Erythroblast (primary cell): ENCODE measurements at places on chromosomes 7 and 10.

- no peak for DNase-seq
Observed at GRCh38 chr7:5692845-5693278, 88.6 kb downstream of the RNF216 start.

GRCh38 chr10:80405626-80406025 is 2.7 kb upstream of the PRXL2A start:
- no peak for DNase-seq

- no peak for DNase-seq
Observed at GRCh38 chr7:84722086-84722485, 464.8 kb downstream of the SEMA3D start.

DNA sequence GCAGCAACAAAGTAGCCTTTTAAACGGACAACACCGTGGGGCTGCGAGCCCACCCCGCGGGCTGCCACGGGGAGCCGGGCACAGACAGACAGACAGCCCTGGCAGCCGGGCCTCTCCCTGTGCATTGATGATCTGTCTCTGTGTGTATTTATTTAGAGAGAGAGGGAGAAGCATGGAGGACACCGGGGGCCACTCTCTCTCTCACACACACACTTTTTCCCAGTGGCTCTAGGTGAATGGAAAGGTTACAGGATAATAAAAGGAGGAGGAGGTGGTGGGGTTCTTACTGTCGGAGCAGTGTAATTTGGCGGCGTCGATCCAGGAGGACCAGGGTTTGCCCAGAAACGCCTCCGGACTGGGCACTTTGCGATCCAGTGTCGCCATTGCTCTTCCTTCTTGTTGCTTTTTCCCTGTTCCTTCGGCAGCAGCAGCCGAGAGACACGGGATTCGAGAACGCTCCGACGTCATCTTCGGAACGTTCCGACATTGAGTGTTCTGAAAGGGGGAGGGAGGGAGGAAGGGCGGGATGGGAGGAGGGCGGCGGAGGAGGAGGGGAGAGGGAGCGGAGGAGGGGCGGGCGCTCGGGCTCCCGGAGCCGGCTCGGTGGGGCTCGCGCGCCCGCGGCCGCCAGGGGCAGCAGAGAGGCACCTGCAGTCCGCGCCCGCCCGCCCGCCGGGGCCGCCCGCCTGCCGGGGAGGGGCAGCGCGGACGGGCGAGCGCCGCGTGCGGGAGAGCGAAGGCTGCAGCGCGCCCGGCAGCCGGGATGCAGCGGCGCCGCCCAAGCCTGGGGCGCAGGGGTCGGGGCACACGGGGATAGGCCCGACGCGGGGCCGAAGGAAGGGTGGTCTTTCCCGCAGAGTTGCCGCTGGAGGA is at the start of gene ATXN7L1:
Gene ATXN7L1 (minus strand): TSS at position 509 of the 873 bp plus-strand sequence. CDS start 41 bp downstream, at position 468.
- peak; percentile 93 for DNase-seq

- peak; percentile 64 for DNase-seq
Observed at GRCh38 chr10:119516381-119517234, 25.9 kb downstream of the RGS10 start.

DNA sequence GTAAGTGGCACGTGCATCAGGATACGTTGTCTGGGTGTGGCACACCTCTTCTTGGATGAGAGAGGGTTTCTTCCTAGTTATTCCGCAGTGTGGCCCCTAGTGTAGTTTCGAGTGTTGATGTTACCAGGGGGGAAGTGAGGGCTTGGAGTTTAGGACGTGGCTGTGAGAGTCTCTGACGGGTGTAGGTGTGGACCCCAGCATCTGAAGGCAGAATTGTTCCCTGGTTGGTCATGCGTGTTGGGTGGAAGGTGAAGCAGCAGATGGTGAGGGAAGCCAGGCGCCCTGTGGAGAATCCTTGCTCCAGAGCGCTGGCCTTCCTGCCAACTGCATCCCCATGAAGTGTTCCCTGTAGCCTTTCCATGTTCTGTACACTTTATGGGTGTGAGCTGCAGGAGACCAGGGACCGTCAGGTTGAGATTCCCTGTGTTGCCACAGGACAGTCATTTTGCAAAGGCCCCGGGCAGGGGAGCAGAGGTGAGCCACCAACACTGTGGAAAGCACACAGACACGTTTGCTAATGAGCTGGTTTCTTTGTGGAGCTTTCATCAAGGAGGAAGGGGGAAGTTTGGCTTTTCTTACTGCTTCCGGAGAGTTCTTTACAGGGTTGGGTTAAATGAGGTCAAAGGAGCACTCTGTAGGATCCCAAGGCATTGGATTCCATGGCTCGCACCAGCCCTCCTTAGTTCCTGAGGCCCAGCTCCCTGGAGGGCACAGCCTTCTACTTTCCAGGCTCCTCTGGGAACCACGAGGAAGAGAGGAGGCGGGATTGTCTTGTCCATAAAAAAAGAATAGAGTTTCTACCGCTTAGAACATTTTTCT is 32.0 kb downstream of the TSPAN14 start:
- no peak for DNase-seq

GRCh38 chr10:132714096-132714985 is 71.6 kb downstream of the NKX6-2 start:
- DNase-seq, result no peak

- DNase-seq, result no peak
Observed at GRCh38 chr7:155584261-155584660, 37.9 kb upstream of the CNPY1 start.

- no peak for DNase-seq
Observed at GRCh38 chr10:130902471-130902870, 409.1 kb downstream of the TCERG1L start.

DNA sequence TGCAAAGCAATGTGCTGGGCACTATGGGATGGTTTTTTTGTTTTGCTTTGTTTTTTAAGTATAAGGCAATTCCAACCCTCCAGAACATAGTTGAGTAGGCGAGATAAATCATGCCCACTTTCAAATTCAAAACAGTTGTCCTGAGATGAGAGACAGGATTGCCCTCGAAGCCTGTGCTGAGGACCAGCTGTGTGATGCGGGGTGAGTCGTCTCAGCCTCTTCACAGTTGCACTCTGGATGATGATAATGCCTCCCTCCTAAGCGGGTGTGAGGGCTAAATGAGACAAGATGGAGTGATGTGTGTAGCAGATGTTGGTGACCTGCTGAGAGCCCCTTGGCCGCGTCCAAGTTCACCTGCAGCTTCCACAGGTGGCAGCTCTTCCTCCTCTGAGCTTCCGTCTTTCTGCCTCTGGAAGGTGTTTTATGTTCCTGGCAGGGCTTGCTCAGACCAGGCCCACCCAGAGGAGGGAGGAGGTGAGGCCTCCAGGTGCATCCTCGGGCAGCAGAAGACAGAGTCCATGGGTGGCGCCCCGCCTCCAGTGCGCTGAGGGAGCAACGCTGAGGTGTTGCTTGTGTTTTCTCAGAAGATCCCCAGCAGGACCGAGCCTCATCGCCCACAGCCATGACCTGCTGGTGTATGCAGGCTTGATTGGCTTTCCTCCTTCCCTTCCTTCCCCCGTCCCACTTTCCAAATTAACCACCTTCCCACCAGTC is 30.6 kb downstream of the ECHDC3 start:
- DNase-seq, result no peak

GRCh38 chr10:30434273-30435072 is 489 bp downstream of the MAP3K8 start:
- peak; percentile 78 for DNase-seq

GRCh38 chr10:11282661-11283060 is 265.0 kb downstream of the CELF2 start:
- no peak for DNase-seq

DNA sequence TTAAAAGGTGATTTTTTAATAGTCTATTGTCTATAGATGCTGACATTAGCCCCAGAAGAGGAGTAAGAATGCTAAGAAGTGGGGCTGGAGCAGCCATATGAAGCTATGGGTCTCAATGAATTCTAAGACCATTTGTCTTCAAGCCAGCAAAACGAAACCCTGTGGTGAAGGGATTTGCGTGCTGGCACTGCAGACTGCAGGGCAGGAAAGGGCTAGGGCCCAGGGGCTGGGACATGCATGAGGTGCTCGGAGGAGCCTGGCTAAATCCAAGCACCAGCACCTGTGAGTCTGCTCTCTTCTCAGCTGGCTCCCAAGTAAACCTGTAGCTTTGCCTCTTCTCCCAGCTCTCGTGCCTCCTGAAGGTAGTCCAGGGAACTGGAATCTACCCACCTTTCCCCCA is 1.3 kb upstream of the NDST2 start:
- DNase-seq, result no peak

GRCh38 chr10:27542812-27543211 is 38.7 kb downstream of the RAB18 start:
- no peak for DNase-seq

DNA sequence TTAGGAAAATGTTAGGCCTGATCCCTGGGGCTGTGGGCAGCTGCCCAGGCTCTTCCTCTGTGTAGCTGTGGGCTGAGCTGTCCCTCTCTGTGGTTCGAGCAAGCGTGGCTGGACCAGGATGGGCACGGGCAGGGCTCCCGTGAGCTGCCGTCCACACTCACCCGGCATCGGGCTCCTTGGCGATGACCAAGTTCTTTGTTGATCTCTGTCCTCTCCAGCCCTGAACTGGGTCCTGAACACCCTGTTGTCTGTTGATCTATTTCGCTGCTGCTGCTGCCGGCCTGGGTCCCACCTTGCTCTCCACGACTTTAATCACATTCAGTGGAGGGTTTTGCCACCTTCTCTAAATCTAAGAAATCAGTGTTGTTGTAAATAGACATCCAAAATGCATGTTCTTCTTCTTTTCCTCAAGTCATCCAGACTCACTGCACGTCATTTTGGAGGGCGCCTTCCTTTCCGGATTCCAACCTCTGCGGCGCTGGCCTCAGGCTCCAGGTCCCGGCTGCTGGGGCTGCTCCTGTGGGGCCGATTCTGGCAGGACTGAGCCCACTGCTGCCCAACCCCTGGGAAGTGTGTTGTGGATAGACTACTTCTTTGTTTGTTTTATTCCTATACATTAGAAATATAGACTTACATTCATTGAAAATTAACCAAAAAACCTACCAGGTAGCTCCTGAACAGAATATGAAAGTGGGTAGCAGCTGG is 100.6 kb downstream of the DYNC2I1 start:
- DNase-seq, result no peak

DNA sequence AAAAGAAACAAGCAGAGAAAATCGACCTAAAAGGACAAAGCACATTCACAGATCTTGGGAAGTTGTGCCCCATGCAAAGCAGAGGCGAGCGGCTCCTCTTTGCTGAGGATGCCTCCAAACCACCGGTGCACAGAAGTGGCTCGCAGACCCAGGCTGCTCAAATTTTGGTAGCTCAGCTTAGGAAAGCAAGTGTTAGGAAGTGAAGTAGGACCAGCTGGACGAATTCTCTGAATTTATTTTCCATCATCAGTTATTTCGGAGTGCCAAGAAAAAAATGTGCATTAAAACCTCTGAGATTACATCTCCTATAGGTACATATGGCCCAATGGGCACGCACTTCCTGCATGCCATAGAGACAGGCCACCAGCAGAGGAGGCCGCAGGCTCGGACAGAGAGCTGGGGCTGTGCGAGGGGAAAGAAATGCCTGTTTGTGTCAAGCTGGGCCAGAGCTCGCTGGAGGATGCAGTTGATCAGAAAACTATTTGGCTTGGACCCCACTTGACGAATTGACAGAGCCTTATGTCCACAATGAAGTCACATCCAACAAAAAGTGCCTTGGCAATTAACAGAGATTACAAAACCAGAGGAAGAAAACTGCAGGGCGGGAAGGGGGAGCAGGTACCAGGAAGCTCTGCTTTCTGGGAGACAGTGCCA is 122.3 kb upstream of the LYZL2 start:
- DNase-seq, result peak; percentile 58

DNA sequence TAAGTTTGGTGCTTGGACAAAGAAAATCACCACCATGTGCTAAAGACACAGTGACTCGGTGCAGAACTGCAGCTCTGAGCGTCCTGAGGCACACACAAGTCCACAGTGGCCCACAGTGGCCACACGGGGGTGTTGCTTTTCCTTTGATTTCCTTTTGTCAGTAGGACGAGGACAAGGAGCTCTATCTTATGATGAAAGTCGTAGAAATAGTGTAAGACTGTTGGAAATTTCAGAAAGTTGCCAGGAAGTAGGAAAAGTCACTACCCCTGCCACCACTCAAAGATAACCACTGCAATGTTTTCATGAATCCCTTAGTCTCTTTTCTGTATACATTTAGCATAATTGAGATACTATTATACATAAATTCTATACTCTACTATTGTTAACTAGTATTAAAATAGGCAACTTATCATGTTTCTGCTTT is 146.0 kb downstream of the TNS3 start:
- DNase-seq, result peak; percentile 64

DNA sequence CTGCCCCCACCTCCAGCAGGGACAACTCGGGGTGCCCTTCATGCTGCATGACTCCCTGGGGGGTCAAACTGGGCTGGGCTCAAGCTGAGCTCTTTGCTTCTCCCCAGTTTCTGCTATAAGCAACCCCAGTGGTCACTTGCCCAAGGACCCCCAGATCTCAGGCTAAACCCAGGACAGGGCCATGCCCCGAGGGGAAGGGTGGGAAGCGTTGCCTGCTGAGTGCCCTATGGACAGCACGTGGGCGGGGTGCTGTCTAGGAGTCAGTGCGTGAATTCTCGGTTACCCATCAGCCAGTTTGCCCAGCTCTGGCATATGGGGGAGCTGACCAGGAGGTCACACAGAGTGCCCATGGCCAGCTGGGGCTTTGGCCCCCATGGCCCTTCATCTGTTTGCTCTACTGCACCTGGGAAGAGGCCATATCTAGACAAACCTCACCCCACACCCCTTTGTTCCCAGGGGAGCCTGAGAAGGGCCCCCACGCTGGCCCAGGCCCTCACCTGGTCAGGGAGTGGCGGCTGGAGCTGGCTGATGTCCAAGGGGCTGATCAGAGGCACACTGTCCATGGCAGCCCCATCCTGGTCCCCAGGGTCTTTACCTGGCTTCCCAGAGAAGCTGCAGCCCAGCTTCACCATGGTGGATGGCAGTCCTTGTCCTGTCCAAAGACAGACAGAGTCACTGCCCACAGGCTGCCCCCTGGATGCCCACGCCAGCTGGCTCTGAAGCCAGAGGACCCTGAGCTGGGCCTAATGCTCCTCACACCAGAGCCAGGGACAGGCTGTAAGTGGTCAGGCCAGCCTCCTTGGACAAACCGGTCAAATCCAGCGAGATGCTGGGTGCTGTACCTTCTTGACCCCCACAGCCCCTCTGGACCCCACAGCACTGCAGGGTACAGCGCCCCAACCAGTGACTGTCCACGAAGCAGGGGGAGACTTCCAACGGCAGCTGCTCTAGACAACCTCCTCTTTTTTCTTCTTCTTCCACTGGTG is 8.0 kb downstream of the CALY start:
- no peak for DNase-seq

- no peak for DNase-seq
Observed at GRCh38 chr7:93935102-93935501, 13.6 kb downstream of the GNG11 start.

DNA sequence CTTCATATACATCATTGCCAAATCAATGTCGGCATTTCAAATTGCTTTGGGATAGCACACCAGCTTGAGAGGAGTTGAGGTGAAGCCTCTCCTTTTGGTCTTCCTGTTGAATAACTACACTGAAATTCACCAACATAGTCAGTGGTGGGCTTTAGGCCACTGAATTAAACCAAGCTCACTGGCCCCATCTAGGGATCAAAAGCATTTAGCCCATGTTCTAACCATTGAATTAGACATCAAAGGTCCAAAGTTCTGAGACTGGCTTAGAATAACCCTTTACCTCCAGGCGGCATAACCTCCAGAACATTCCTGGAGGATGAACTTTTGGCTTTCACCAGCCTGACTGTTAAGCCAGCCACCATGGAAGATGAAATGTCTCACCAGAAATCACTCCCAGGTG is 54.6 kb downstream of the BPGM start:
- peak; percentile 73 for DNase-seq
